ENCODE measurements at places on chromosomes 1 and 21.

GRCh38 chr1:24566236-24566867 is 10.5 kb downstream of the NCMAP start:
- DNase-seq, result peak; percentile 44

DNA sequence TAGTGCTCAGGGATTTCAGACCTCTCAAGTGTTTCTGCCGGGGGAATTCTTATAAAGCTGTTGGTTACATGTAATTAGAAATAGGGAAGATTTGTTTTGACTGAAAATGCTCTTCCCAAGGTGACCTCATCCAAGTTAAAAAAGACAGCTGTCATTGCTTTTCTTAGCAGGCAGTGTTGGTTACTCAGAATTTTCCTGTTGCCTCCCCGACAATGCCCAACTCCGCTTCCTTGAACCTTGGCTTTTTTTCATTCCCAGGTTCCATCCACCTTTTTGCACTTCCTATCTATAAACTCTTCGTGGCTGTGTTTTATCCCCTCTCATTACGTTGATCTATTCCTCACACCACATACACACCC is 825 bp upstream of the DPH5 start:
- no peak for DNase-seq

DNA sequence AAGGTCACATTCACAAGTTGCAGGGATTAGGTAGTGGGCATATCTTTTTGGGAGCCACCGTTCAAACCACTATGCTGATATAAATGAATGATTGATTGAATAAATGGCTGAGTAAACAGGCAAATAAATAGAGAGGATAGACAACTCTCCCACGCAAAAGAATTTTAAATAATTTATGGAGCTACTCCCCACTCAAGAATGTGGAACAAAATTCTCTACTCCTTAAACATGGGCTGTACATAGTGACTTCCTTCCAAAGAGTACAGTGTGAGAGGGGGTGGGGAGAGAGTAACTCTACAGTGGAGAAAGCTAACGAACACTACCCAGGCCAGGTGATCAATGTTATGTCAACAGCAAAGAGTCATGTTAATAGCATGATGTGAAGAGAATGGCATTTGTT is 40.7 kb downstream of the KRTAP19-8 start:
- no peak for DNase-seq

GRCh38 chr1:48103495-48103894 is 106.3 kb upstream of the TRABD2B start:
- no peak for DNase-seq

DNA sequence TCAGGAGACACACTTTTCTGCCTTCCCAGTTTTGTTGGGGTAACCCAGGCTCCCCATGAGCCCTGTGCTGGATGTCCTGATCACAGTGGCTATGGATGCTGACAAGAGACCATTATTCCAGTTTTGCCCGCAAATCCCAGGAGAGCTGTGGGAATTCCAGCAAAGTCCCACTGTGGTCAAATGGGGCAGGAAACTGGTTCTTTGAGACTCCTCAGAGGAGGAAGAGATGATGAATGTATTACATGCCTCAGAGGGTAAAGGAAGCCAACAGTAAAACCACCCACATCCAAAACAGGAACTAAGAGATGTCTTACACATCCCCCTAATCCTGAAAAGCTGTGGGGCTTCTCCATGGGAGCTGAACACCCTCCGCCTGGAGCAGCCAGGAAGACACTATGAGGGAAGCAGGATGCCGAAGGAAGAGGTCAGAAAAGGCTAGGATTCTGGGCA is 12.8 kb upstream of the MPZL1 start:
- no peak for DNase-seq

DNA sequence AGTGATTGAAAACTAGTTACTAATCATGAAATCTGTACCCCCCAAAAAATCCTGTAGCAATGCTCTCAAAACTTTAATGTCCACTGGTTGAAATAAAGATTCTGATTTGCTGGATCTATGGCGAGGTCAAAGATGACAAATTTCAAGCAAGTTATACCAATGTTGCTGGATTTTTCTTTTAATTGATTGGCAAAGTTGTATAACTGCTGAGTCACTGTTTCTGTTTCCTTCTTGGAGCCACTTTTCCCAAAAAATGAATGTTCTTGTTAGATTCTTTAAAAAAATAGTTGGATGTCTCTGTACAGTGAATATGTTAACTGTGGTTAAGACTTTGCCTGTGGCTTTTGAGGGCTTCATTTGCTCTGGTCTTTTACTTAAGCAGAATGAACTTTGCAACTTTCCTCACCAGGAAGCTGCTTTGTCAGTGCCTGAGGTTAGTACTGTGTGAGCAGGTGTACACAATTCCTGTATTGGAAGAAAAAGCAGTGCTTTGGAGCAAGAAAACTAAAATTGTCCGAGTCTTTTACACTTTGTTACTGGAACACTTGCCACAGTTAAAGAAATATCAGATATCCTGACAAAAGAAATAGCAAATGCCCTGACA is 1211.9 kb downstream of the MRPL39 start:
- DNase-seq, result no peak

- peak; percentile 20 for DNase-seq
These were observed 36.7 kb upstream of the MTF2 start for GRCh38 chr1:93042187-93043056.

DNA sequence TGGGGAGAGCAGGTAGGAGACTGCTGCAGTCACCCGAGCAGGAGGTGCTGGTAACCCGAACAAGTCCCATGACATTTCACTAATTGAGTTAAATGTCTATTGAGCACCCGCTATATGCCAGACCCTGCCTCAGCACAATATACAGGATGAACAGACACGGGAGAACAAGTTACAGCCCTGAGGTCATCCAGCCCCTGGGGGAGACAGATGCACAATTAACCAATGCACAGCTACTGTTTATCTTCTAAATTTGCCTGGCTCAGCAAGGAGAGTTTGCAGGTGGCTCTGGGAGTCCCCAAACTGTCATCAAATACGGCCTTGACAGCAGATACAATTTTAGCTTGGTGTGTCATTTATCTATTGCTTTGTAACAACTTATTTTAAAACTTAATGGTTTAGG is 18.1 kb downstream of the CITED4 start:
- no peak for DNase-seq

GRCh38 chr1:30001732-30002039 is 721.7 kb downstream of the MATN1 start:
- no peak for DNase-seq

- DNase-seq, result no peak
These were observed 33.9 kb downstream of the IFNGR2 start for GRCh38 chr21:33437140-33437539.

- peak; percentile 35 for DNase-seq
These were observed 218.0 kb downstream of the DENND1B start for GRCh38 chr1:197557302-197557701.

DNA sequence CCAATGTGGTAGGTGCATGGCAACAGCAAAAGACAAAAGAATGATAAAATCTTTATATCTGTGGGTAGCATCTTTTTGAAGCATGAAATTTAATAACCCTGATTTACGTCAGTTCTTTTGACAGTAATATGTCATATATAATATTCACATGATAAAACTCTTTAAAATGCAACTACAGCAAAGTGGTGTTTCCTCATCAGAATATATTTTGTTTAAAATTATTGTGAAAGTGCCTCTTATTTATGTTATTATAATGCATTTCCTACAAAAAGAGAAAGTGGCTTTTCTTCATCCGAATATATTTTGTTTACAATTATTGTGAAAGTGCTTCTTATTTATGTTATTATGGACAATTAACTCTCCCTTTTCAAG is 46.9 kb upstream of the EEIG2 start:
- no peak for DNase-seq

DNA sequence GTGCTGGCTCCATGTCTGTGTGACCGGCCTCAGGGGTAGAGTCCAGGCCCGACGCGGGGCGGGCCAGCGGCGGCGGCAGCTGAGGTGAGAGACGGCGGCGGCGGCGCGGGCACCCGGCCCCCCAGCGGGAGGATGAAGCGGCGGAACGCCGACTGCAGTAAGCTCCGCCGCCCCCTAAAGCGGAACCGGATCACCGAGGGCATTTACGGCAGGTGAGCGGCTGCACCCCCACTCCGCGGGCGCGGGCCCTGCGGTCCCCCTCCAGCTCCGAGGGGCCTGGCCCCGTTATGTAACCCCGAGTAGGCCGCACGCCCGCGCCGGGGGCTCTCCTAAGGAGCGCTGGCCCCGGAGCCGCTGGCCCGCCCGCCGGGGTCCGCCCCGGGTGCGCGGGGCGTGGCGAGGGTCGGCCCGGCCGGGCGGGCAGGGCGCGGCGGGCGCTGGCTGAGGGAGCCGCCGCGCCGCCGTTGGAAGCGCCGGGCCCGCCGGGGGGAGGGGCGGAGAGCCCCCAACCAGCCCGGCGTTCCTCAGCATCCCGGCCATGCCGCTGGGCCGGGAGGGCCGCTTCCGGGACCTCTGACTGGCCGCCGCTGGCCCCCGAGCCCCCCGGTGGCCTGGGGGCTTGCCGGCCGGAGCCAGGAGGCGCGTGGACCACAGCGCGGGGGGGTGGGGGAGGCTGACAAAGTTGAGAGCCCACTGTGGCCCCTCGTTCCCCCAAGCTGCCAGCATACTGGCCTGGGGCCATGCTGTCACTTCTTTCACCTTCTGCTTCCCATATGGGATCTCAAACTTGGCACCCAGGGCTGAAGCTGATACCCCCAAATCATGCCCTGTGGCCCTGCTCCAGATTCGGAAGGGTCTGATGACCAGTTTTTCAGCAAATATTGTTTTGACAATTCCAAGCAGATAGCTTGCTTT is 527 bp downstream of the MACO1 start:
- peak; percentile 18 for DNase-seq

GRCh38 chr1:169595764-169596711 is 9.8 kb upstream of the F5 start:
- DNase-seq, result peak; percentile 5

- DNase-seq, result no peak
These were observed 55.7 kb upstream of the ACADM start for GRCh38 chr1:75668813-75669212.

GRCh38 chr1:22117851-22118250 is 25.0 kb downstream of the WNT4 start:
- peak; percentile 23 for DNase-seq

DNA sequence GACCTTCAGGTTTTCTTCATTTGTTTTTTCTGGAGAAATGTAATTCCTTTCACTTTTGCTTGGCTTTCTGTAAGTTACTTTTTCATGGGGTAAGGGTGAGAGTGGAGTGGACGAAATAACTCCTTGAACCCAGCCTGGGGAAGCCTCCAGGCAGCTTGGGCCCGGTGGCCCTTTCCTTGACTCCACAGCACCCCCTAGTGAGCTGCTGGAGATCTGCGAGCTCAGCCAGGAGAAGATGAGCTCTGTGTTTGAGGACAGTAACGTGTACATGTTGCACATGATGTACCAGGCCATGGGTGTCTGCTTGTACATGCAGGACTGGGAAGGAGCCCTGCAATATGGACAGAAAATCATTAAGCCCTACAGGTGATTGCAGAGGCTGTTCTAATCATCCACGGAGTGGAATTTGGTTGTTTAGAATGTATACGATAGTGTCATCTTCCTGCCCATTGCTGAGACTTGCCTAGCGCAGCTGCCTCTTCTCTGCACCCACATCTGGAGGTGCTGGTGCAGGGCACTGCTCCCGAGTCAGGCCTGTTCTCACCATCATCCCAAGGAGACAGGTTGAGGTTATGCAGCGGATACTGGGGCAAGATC is 51.0 kb downstream of the SMYD2 start:
- peak; percentile 50 for DNase-seq

- no peak for DNase-seq
These were observed 6.0 kb downstream of the ZSWIM5 start for GRCh38 chr1:45200435-45200834.

DNA sequence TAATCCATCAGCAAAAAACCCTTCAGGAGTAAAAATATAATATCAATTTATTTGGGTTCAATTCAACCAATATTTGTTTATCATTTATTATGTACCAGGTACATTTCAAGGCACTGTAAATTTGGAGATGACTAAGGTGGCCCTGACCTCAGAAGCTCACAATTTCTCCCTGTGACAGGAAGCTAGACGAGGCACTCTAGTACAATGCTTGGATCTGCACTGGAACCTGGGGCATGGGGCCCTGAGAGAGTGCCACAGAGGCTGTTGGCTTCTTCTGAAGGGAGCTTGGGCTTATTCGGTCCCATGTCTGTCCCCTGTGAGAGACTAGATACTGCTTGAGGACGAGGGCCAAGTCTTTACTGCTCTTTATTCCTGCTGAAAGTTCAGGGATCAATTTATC is 31.5 kb downstream of the RHOU start:
- DNase-seq, result no peak

GRCh38 chr1:25110036-25110435 is 122.3 kb downstream of the SYF2 start:
- DNase-seq, result no peak

DNA sequence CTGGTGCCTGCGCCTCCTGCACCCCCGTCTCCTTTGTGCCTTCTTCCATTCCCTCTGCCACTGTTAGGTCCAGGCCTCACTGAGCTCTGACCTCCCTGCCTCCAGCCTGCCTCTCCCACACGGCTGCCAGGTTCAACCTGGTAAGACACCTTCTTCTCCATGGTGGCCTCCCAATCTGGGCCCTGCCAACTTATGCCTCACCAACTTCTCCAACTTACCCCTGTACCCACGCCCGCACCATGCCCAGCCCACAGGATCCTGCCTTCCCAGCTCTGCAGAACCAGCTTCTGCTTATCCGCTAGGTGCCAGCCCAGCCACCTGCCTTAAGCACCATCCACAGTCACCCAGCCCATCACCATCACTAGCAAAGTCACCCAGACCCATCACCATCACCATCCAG is 37.2 kb downstream of the PDE9A start:
- DNase-seq, result no peak

DNA sequence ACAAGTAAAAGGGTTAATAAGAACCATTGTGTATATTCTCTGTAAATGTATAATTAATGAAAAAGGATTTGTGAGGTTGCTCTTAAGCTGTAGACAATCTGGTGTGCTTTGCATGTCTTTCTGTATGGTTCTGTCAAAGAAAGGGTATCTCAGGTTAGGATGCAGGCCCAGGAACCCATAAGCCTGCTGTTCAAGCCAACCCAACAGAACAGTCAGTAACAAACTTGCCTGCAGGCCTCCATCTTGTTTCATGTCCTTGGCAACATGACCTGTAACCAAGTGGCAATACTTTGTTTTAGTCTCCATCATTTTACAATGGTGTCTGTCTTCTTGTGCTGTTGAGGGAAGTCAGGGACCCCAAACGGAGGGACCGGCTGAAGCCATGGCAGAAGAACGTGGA is 29.2 kb downstream of the CBR1 start:
- no peak for DNase-seq
